ENCODE measurements at places on chromosomes 13 and 19. TPM values are rescaled to one million over a fixed set of nuclear protein-coding genes. Genes with fewer than 3 reads are reported as not detected.
A peak's percentile ranks its signal among the peaks of the same experiment; 100 is the strongest.

- DNase-seq: no peak
Measured at GRCh38 chr13:78020861-78021260, 102.2 kb upstream of the EDNRB start.

ERICH4 gene
- not detected for total RNA-seq

DNA sequence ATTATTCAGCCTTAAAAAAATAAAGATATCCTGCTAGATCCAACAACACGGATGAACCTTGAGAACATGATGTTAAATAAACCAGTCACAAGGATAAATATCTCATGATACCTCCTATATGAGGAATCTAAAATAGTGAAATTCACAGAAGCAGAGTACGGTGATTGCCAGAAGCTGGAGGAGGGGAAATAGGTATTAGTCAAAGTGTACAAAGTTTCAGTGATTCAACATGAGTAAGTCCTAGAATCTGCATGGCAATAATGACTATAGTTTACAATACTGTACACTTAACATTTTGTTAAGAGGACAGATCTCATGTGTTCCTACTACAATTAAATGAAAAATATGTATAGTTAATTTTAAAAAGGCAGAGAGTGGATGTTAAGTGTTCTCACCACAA, 206.6 kb upstream of the SLC10A2 start:
- no peak for DNase-seq

GRCh38 chr19:31421856-31422255, 72.6 kb upstream of the TSHZ3 start:
- no peak for DNase-seq

DNA sequence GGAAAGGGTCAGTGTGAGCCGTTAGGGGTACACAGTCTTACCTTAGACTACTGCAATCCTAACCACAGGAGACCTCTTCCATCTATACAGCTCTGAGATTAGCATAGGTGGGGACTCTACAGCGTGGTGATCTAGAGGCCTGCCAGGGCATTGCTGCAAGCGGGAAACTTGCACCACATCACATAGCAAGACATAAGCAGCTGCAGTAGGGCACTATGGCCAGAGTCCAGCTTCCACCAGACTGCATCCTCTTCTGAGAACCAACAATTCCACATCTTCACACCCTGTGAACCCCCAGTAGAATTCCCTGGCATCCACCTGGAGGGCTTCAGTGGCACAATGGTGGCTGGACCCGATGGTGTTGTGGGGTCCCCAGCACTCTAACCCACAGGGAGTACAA, 1564.3 kb upstream of the PRR20A start:
- DNase-seq: no peak

CD33 gene
- total RNA-seq: 23.7 TPM

TUBA3C gene
- not detected for total RNA-seq

LGALS7B gene
- total RNA-seq: not detected

TRIM13 gene
- total RNA-seq: 17.4 TPM

GRCh38 chr13:27353166-27353583, 71.2 kb upstream of the GTF3A start:
- DNase-seq: peak; percentile 56

- no peak for DNase-seq
Measured at GRCh38 chr19:53904909-53905308, 4.2 kb upstream of the CACNG7 start.

DNA sequence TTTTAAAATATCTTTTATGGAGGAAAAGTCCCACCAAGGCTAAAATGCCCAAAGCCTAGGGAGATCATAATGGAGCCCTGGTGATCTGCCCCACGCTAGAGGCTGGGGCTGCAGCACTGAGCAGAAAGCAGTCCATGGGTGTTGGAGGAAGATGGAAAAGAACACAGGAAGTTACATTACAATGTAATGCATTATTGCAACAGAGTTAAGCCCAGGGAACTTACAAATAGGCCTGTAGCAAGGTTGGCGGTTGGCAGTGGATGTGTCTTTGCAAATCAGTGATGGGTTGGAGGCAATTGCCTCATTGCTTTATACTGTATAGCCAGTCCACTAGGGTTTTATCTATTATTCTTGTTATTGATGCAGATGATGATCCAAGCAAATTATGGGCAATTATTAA, 399.9 kb downstream of the NDFIP2 start:
- DNase-seq: no peak

ZNF345 gene
- total RNA-seq: 6.0 TPM

HRC gene
- total RNA-seq: not detected

SIGLEC8 gene
- not detected for total RNA-seq

ANO8 gene
- 20.2 TPM for total RNA-seq

GRCh38 chr13:26095338-26095737, 43.5 kb upstream of the SHISA2 start:
- DNase-seq: no peak

SPACA4 gene
- not detected for total RNA-seq

MBD3L2 gene
- not detected for total RNA-seq

FFAR2 gene
- not detected for total RNA-seq

DNA sequence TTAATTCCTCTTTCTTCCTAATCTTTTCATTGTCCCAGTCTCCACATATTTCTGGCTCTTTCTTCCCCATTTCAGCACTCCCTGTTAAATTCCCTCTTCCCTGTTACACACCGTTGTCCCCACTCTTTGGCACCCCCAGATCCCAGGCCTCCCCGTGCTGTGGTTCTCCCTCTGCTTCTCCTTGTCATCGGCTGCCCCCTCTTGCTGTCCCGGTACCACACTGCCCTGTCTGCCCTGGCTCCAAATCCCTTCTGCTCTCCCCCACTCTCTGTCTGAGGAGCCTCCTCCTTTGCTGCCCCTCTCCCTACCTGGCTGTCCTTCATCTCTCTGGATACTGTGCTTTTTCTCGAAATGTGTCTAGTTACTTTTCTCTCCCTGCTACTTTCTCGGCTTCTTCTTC, 983 bp downstream of the ZNF415 start:
- no peak for DNase-seq

- no peak for DNase-seq
Measured at GRCh38 chr19:4061683-4062418, 4.8 kb downstream of the ZBTB7A start.

NRTN gene
- 0.20 TPM for total RNA-seq

GRCh38 chr19:40225440-40226305, 816 bp downstream of the CCNP start:
- DNase-seq: no peak

ARID3A gene
- total RNA-seq: 32.4 TPM

ERICH6B gene
- total RNA-seq: not detected

KCNJ14 gene
- 0.86 TPM for total RNA-seq

DNA sequence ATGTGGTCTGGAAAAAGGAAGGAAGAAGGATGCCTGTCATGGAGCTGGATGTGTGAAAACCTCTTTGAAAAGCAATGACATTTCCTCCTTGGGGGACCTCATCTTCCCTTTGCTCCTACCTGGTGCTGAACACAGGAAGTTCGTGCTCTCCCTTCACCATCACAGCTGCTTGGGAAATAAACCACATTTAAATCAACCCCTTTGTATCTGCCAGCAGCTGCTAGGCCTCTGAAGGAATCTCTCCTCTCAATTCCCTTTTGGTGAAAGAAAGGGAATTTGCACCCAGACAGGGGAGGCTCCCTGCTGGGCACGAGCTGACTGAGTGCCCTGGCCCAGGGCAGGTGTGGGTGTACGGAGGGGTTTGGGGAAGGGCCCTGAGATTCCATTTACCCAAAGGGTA, 437.7 kb downstream of the TSHZ3 start:
- DNase-seq: no peak

DNA sequence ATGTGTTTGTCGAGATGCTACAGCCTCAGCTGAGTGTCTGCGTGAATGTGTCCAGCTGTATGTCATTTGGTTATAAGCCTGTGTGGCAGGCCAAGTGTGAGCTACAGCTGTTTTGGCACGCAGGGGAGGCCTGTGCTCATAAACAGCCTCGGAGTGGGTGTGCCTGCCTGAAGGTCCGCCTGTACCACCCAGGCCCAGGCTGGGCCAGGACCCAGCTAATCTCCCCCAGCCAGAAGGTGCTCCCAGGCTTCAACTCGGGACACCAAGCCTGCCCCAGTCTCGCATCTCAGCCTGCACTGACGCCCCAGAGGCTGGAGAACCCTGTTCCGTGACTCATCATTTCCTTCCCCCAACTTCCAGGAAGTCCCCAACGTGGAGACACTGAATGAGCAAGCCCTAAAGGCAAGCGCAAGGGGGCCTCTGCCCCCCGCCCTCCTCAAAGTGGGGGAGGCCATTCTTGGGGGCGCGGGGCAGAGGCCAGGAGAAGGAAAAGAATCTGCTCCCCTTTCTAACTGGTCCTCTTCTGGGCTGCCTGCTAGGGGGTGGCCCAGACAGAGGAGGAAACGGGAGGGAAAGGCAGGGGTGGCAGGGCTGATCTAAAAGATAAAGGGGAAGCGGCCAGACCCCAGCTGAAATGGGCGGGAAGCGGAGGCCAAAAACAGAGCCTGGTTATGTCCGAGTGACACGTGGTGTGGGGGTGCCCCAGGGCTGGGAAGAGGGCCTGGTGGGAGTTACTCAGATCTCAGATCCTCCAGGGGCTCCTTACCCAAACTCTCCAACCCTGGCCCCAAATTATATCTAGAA, 2.0 kb downstream of the SLC1A5 start:
- peak; percentile 89 for DNase-seq

- no peak for DNase-seq
Measured at GRCh38 chr13:27005556-27005955, 166.1 kb downstream of the USP12 start.

- no peak for DNase-seq
Measured at GRCh38 chr19:42281827-42282762, 13.0 kb downstream of the CIC start.

ZNF763 gene
- 2.2 TPM for total RNA-seq

DNA sequence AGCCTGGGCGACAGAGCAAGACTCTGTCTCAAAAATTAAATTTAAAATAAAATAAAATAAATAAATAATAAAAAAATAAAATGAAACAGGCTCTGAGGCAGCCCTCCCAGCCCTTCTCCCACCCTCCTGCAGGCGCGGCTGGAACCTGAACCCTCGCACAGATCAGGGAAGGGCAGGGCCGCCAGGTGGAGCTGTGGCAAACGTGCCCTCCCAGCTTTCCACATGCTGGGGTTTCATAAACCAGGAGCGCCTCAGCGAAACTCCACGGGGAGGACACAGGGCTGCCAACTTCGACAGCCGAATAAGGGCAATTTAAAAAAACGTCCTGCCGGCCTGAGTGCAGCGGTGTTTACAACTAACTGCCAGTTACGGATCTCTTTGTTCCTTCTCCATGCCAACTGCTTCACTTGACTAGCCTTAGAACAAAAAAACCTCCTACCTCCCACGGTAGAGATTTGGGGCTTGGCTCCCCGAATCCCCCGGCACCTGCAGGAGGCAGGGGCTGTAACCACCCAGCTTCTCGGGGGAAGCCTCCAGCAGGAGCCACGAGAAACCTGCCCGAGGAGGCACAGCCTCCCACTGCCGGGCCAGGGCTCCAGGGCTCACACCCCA, 15.9 kb downstream of the ZNF787 start:
- DNase-seq: peak; percentile 40

CYP4F22 gene
- total RNA-seq: 1.4 TPM

DNA sequence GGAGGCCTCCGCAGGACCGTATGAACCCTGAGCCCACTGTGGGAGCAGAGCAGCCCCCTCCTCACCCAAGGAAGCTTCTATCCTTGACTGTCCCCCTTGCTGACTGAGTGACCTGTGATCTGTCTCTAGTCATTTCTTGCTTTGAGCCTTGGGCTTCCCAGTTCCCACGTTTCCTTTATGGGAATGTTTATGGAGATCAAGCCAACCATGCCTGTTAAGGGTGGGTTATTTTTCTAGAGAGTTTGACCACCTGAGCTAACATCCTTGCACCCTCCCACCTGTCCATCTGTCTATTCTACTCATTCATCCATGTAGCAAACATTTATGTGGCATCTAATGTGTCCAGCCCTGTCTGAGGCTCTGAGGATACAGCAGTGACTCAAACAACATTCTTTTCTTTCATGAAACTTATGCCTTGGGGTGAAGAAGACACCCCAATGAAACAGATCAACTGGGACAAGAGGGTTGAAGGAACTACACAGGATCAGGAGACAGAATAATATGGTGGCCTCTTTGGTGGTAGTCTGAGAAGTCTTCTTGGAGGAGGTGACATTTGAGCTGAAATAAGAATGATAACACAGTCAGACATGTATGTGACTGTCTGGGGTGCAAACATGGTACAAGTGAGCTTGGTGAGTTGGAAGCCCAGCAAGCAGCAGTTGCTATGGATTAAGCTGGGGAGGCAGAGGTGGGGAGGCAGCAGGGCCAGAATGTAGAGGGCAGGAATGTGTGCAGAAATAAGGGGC, 30.5 kb downstream of the CERS4 start:
- DNase-seq: no peak

DNA sequence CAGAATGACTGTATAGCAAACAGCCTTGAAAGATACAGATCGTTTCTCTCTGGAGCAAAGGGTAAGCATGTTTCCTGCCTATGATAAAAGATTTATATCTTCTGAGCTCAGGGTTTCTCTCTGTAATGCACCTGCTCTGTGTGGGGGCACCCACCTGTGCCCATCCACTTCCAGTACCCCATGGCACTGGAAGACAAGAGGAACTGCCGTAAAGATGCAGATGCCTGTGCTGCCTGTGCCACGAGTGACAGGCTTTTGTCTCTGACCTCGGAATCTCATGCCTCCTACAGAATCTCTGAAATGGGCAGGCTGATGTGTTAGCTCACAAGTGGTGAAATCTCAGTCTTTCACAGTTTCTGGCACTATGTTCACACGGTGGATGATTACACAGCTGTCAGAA, 50.3 kb upstream of the ATP11A start:
- no peak for DNase-seq

DNA sequence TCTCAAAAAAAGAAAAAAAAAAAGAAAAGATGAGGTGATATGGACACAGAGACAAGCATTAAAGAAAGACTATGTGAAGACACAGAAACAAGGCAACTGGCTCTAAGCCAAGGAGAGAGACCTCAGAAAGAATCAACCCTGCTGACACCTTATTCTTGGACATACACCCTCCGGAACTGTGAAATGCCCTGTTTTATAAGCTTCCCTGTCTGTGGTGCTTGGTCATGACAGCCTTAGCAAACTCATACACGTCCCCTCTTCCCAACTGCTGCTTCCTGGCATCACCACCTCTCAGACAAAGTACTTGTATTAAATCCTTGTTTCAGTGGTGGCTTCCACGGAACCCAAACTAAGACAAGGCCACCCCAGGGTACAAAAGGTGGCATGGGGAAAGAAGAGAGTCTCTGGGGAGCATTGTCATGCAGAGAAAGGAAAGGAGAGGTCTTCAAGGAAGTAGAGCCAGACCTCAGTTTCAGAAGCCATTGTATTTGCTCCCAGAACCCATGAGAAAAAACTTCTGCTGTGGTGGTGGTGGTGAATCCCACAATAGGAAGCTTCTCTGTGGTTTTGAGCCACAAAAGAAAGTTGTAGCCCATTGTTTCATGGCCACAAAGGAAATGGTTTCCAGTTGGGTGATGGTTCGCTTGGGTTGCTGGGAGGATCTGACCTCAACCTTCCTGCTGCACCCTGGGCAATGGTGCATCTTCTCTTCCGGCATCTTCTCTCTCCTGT, 16.3 kb upstream of the TSPAN16 start:
- DNase-seq: peak; percentile 76

DNA sequence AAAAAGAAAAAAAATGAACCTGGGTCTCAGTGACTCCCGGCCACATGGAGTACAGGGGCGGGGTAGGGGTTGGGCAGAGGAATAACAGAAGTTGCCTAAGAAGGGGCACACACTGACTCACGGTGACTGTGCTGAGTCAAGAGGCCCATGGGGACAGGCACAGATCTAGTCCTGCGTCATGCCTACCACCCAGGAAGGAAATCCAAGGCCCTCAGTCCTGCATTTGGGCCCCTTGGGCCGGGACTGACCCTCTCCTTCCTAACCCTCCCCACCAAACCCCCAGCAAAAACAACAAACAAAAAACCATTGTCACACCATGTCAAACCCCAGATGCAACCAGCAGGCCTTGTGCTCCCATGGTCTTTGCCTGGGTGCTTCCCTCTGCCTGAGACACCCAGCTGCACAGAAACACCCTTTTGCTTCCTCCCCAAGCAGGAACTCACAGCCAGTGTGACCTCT, 9.6 kb upstream of the NOTCH3 start:
- no peak for DNase-seq
